ENCODE measurements at places on chromosomes 4 and X. TPM values are rescaled to one million over a fixed set of nuclear protein-coding genes. Genes with fewer than 3 reads are reported as not detected.

Gene CT55
- total RNA-seq: not detected

DNA sequence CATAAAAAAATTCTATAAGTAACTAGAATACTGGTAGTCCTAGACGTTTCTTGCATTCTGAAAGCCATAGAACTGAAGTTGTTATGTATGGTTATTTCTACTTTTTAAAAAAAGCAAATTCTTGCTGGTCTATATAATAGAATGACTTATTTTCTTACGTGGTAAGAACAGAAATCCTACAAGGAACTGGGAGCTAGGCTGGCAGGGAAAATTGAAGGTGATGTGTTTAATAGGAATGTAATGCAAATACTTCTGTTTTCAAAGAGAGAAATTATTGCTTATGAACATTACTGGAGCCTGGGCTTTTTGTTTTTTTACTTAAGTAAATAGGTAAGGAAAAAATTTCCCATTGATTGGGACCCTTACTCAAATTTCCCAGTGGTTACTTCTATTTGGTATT is 8.9 kb downstream of the CCNA2 start:
- H3K4me1 ChIP-seq: no peaks in the 10 kb centered on the region
- H3K36me3 ChIP-seq: peaks cover 18% of the 10 kb centered on the region
- DNase-seq: no peak

Gene GRIA2
- not detected for total RNA-seq

Gene GC
- 2.1 TPM for total RNA-seq

- H3K36me3 ChIP-seq: no peaks in the 10 kb centered on the region
- H3K27ac ChIP-seq: peak overlapping the region; percentile 53
- H3K4me1 ChIP-seq: no peaks in the 10 kb centered on the region
These were observed 52.8 kb upstream of the POU4F2 start for GRCh38 chr4:146585761-146586333.

GRCh38 chrX:13216139-13216538 is 103.7 kb downstream of the ATXN3L start:
- H3K4me3 ChIP-seq: no peak overlapping the region
- no peaks in the 10 kb centered on the region for H3K4me1 ChIP-seq
- no peaks in the 10 kb centered on the region for H3K36me3 ChIP-seq
- no peak for DNase-seq
- no peak overlapping the region for H3K27ac ChIP-seq
- no peaks in the 10 kb centered on the region for H3K27me3 ChIP-seq

DNA sequence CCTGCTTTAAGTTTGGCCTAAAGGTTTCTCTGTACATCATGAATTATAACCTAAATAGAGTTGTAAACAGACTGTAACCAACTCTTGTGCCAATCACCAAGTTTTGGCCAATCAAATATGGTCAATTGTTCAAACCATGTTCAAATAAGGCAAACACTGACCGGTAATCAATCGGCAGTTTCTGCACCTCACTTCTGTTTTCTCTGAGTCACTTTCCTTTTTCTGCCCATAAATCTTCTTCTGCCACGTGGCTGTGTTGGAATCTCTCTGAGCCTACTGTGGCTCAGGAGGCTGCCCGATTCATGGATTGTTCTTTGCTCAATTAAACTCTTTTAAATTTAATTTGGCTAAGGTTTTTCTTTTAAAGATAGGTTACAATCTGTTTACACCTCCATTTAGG is 16.5 kb upstream of the ENPP6 start:
- H3K36me3 ChIP-seq: no peaks in the 10 kb centered on the region
- H3K4me1 ChIP-seq: no peaks in the 10 kb centered on the region
- DNase-seq: no peak
- H3K4me3 ChIP-seq: no peak overlapping the region

DNA sequence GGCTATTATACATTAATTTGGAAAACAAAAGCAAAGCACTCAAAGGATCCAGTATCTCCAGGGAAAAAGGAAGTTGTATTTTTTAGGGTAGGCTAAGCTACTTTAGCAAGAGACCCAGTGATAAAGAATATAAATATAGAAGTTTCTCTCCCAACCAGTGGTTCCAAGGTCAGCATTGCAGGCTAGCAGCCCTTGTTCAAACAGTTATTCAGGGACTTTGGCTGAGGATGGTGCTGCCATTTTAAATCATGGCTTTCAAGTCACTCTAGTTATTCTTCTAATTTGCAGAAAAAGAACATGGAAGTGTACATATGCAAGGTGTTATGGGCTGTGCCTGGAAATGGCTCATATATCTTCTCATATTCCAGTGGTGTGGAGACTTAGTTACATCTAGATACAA is 9.3 kb downstream of the SCOC start:
- H3K27me3 ChIP-seq: no peaks in the 10 kb centered on the region
- no peak overlapping the region for H3K27ac ChIP-seq
- no peak for DNase-seq
- no peaks in the 10 kb centered on the region for H3K4me1 ChIP-seq

- H3K27me3 ChIP-seq: no peaks in the 10 kb centered on the region
- no peak overlapping the region for H3K27ac ChIP-seq
- no peaks in the 10 kb centered on the region for H3K4me1 ChIP-seq
- peaks cover 6% of the 10 kb centered on the region for H3K36me3 ChIP-seq
These were observed 665 bp upstream of the LRPAP1 start for GRCh38 chr4:3532751-3533422.

DNA sequence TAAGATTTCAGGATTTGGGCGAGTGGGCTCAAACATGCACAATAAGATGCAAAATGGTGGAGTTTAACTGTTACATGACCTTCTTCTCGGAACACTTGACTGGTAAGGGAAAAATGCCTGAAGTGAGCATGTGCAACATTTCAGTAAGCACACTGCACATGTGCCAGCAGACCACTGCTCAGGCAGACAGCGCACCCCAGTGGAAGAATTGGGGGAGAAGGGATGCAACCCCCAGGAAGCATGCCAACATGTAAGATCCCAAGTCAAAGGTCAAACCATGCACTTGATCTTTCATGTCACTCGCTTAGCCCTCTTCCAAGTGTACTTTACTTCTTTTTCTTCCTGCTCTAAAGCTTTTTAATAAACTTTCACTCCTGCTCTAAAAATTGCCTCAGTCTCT is 256.3 kb downstream of the CENPC start:
- peak; percentile 2 for DNase-seq
- H3K4me1 ChIP-seq: peaks cover 2% of the 10 kb centered on the region
- H3K36me3 ChIP-seq: no peaks in the 10 kb centered on the region
- H3K27me3 ChIP-seq: no peaks in the 10 kb centered on the region

DNA sequence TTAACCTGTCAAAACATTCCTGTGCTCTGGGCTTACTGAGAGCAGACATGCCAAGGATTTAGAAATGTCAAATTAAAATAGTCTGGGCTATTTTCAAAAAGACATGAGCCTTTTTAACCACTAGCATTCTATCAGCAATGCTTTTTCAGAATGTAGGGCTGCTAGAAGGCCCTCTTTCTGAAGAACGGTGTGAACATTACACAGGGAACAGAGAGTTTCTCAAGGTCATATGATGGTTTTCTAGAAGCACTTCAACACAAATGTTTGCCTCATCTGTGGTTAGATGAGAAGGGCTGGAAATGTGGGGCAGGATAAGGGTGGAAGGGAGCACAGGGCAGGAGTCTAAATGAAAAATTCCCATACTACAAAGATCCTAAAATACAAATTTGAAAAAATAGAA is 39.3 kb downstream of the GRIA3 start:
- no peaks in the 10 kb centered on the region for H3K36me3 ChIP-seq
- H3K27me3 ChIP-seq: no peaks in the 10 kb centered on the region
- DNase-seq: no peak
- no peak overlapping the region for H3K4me3 ChIP-seq
- no peak overlapping the region for H3K27ac ChIP-seq

Gene FOXP3
- 1.4 TPM for total RNA-seq

Gene CCDC149
- 21.4 TPM for total RNA-seq

GRCh38 chr4:39514888-39515401 is 12.3 kb downstream of the UGDH start:
- DNase-seq: peak; percentile 27
- H3K27ac ChIP-seq: no peak overlapping the region
- no peak overlapping the region for H3K4me3 ChIP-seq
- H3K36me3 ChIP-seq: peaks cover 8% of the 10 kb centered on the region
- no peaks in the 10 kb centered on the region for H3K27me3 ChIP-seq

DNA sequence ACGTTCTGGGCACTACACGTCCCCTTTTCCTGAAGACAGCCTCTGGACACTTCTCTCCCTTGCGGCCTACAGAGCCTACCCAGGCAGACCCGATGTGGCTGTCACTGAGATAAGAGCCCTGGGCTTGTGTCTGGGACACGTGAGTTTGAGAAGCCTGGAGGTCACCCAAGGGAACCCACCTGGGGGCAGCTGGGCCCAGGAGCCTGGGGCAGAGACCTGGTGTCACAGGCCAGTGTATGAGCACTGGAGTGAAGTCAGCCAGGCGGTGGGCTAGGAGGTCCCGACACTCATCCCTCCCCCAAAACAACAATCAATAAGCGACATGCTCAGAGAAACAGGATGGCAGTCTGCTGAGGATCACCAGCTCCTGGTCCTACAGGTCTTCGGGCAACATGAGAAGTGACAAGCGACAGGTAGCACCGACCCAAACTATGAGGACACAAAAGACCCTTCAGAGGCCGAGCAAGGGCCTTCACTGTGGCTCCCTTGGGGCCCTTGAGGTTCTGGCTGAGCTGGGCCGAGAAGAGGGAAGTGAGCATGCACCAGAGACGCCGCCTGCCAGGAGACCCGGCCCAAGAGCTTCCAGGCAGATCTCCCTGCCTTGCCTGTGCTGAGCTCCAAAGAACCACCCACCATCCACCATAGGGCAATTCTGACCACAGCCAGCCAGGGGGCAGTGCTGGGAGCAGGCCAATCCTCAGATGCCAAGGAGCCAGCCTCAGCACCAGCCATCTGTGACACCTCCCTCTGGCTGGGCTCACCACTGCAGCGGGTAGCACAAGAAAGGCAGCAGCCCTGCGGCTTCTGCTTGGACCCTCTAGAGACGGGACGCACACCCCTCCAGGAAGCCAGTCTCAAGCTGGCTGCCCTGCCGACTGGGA is 11.0 kb upstream of the DUSP9 start:
- no peak for DNase-seq
- no peak overlapping the region for H3K4me3 ChIP-seq

Gene IL1RAPL2
- total RNA-seq: 2.0 TPM

DNA sequence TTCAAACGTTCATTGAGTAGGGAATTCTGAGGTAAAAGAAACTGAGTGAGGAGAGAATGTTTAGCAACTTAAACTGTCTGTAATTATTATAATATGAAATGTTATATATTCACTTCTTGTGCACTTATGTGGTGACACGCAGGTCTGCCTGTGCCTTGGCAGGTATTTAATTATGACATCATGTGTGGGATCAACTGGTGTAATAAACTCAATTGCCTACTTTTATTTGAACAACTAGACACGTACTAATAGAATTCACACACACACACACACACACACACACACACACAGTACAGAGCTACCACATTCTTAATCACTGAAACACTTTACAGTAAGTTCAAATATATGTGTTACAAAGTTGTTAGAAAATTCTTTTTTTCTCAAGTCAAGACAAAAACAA is 20.7 kb upstream of the SLC25A31 start:
- no peak overlapping the region for H3K4me3 ChIP-seq
- peaks cover 2% of the 10 kb centered on the region for H3K36me3 ChIP-seq
- DNase-seq: no peak

DNA sequence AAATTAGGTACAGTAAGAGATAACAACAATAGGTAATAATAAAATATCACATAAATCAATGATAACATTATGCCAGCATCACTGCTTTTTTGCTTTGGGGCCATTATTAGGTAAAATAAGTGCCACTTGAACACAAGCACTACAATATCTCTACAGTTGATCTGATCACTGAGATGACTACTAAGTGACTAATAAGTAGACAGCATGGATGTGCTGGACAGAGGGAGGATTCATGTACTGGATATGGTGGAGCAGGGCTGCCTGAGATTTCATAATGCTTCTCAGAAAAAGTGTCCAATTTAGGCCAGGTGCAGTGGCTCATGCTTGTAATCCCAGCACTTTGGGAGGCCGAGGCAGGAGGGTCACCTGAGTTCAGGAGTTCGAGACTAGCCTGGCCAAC is 137.8 kb upstream of the IL1RAPL2 start:
- no peaks in the 10 kb centered on the region for H3K36me3 ChIP-seq
- H3K27ac ChIP-seq: no peak overlapping the region
- H3K27me3 ChIP-seq: peaks cover 7% of the 10 kb centered on the region

GRCh38 chr4:142181021-142181420 is 544.6 kb downstream of the IL15 start:
- H3K4me1 ChIP-seq: peaks cover 2% of the 10 kb centered on the region
- no peaks in the 10 kb centered on the region for H3K36me3 ChIP-seq
- DNase-seq: no peak
- no peak overlapping the region for H3K27ac ChIP-seq

Gene FAM53A
- 2.1 TPM for total RNA-seq

- H3K4me3 ChIP-seq: no peak overlapping the region
- H3K27me3 ChIP-seq: no peaks in the 10 kb centered on the region
- H3K4me1 ChIP-seq: peaks cover 4% of the 10 kb centered on the region
These were observed 4.0 kb upstream of the TMEM156 start for GRCh38 chr4:39036172-39036571.

- no peak overlapping the region for H3K4me3 ChIP-seq
- H3K4me1 ChIP-seq: peaks cover 6% of the 10 kb centered on the region
- no peaks in the 10 kb centered on the region for H3K27me3 ChIP-seq
- DNase-seq: no peak
- H3K27ac ChIP-seq: no peak overlapping the region
These were observed 130.6 kb upstream of the ATP6AP2 start for GRCh38 chrX:40449956-40450706.

GRCh38 chr4:60657807-60658206 is 542.3 kb upstream of the ADGRL3 start:
- H3K4me1 ChIP-seq: no peaks in the 10 kb centered on the region
- H3K27me3 ChIP-seq: no peaks in the 10 kb centered on the region
- no peak overlapping the region for H3K4me3 ChIP-seq
- no peak for DNase-seq
- H3K36me3 ChIP-seq: no peaks in the 10 kb centered on the region

Gene UBE2D3
- 373 TPM for total RNA-seq

GRCh38 chrX:47634871-47635575 is 5.3 kb upstream of the CFP start:
- no peak overlapping the region for H3K27ac ChIP-seq
- H3K4me1 ChIP-seq: no peaks in the 10 kb centered on the region
- no peak overlapping the region for H3K4me3 ChIP-seq

- no peak overlapping the region for H3K4me3 ChIP-seq
- DNase-seq: no peak
- no peaks in the 10 kb centered on the region for H3K36me3 ChIP-seq
- no peaks in the 10 kb centered on the region for H3K27me3 ChIP-seq
These were observed 26.6 kb downstream of the DRD5 start for GRCh38 chr4:9808077-9808476.

- H3K4me1 ChIP-seq: peaks cover under 1% of the 10 kb centered on the region
- no peak overlapping the region for H3K4me3 ChIP-seq
- H3K36me3 ChIP-seq: no peaks in the 10 kb centered on the region
- no peak for DNase-seq
These were observed 106.1 kb downstream of the PDGFC start for GRCh38 chr4:156865451-156865850.

Gene CDK16
- total RNA-seq: 60.6 TPM

- no peaks in the 10 kb centered on the region for H3K4me1 ChIP-seq
- no peaks in the 10 kb centered on the region for H3K27me3 ChIP-seq
- no peak overlapping the region for H3K4me3 ChIP-seq
- no peak for DNase-seq
- no peaks in the 10 kb centered on the region for H3K36me3 ChIP-seq
These were observed 466.1 kb downstream of the GPAT3 start for GRCh38 chr4:84001876-84002569.

- H3K27ac ChIP-seq: no peak overlapping the region
- no peak overlapping the region for H3K4me3 ChIP-seq
- no peak for DNase-seq
These were observed 106.8 kb downstream of the ELOVL6 start for GRCh38 chr4:110091434-110092140.

- H3K27ac ChIP-seq: no peak overlapping the region
- no peak overlapping the region for H3K4me3 ChIP-seq
- DNase-seq: peak; percentile 35
- no peaks in the 10 kb centered on the region for H3K4me1 ChIP-seq
- H3K27me3 ChIP-seq: no peaks in the 10 kb centered on the region
These were observed 556.7 kb upstream of the BOD1L1 start for GRCh38 chr4:14184265-14184664.
